Activated CD8-positive, alpha-beta memory T cell treated with anti-CD3 and anti-CD28 coated beads, Interleukin-2, amount 10 ng/mL, durations not matched to agents 7 days and 5 days (primary cell): ENCODE measurements at places on chromosomes 4 and X.

- no peak for DNase-seq
Observed at GRCh38 chr4:93346840-93347239, 481.7 kb upstream of the ATOH1 start.

DNA sequence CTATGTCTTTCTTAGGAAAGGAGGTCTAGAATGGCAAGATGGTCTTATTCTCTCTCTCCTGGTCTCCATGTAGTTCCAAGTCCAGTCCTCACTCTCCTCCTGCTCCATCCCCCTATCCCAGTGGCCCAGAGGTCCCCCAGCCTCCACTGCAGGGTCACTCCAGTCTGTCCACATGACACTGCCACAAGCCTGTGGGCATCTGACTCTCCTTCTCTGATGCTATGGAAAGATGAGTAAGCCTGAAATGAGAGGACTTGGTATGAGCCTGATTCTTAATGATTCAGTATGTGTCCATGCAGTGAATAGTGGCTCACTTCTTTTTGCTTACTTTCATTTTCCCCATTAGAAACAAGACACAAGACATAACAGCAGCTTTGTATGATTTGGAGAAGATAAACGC lies 516.8 kb upstream of the ADGRL3 start:
- DNase-seq = no peak

- DNase-seq = no peak
Observed at GRCh38 chr4:87580057-87580456, 28.3 kb upstream of the DSPP start.

DNA sequence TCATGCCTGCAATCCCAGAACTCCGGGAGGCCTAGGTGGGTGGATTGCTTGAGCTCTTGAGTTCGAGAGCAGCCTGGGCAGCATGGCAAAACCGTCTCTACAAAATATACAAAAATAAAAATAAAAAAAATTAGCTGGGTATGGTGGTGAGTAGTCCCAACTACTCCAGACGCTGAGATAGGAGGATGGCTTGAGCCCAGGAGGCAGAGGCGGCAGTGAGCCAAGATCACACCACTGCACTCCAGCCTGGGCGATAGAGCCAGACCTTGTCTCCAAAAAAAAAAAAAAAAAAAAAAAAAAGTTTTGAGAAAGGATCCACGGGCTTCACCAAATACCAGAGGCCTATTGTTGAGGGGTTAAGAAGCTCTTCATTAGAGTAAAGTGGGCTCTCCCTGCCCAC lies 8.0 kb downstream of the SUPT20HL2 start:
- DNase-seq = no peak

- DNase-seq = no peak
Observed at GRCh38 chr4:176833400-176834175, 40.9 kb upstream of the VEGFC start.

DNA sequence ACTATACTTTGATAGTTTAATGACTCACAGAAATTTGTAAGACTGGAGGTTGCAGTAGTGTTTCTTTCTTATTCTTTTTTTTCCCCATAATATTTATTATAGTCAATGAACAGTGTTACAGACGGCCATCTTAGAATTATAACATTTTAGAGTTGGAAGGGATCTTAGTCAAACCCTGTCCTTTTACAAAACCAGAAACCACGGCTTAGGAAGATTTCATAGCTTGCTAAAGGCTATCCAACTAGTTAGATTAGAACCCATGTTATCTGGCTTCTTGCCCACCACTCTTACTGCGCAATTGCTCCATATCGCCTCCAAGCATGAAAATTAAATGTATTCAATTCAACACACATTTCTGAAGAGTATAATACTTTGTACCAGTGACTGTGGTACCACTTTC lies 1.1 kb downstream of the XIAP start:
- no peak for DNase-seq

DNA sequence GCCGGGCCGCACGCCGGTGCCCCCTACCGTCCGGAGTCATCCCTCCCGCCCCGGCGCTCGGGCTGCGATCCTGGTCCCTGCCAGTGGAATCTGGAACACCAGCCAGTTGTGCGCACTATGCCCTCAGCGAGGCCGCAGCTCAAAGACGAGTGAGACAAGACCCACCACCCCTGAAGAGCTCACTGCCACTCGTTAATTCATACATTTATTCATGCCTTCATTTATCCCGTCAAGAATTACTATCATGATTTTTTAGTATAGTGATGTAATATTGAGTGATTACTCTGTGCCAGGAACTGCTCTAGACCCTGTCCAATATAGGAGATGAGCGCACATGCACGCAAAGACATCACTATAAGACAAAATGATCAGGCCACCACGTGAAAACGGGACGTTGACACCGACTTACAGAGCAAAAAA lies 247 bp upstream of the PPA2 start:
- no peak for DNase-seq

DNA sequence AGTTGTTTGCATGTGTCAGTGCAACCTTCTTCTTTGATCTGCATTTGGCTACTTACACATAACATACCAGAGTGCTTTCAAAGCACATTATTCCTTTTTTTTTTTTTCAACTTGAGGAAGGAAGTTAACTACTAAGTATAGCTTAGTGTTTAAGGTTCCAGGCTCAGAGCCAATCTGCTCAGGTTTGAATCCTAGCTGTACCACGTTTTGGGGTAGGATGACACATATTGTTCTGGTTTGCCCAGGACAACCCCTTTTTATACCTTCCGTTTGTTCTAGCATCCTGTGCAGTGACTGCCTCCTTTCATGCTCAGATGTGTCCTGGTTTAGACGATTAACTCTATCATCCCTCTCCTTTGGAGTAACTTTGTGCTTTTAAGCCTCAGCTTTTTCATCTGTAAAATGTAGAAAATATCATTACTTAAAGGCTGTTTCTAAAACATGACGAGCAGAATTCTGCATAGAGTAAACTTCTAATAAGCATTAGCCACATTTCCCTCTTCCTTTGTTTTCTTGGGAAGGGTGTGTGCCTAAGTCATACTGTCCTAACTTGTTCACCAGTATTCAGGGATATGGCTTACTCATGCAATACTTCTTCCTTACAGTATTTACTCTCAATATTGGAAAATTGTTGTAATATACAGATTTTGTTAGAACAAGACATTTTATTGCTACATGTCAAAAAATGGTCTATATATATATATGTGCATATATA lies 281.3 kb downstream of the C4orf33 start:
- DNase-seq = no peak

DNA sequence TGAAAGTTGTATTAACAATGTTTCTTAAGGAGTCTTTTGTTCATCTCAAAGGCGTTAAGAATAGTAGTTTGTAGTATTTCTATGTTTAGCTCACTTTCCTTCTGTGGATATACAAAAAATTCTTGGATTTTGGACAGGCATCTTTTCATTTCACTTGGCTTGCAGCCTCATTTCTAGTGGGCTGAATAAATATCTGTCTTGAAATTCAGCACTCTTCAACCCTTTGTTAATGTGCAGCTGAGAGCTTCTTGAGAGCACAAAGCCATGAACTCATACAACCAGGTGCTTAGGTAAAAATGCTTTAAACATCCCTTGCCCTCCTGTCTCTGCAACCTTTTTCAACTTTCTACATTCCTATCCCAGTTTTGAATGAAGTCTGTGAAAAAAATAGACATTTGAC lies 1003.2 kb downstream of the C4orf33 start:
- no peak for DNase-seq

DNA sequence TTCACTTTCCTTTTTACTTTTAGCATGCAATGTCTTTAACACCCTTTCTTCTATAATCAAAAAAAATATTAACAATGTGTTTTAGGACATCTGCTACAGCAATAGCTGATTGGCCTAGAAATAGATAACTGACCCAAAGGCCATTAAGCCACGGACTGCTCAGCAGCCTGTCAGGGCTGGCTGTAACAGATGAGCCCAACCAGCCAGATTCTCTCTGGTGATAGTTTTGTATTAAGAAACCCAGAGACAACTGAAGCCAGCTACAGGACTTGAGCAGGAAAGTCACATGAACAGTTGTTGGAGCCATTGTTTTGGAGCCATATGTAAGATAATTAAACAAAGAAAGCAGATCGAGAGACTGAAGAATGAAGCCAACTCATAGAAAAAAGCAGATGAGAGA lies 80.3 kb downstream of the DDIT4L start:
- no peak for DNase-seq

DNA sequence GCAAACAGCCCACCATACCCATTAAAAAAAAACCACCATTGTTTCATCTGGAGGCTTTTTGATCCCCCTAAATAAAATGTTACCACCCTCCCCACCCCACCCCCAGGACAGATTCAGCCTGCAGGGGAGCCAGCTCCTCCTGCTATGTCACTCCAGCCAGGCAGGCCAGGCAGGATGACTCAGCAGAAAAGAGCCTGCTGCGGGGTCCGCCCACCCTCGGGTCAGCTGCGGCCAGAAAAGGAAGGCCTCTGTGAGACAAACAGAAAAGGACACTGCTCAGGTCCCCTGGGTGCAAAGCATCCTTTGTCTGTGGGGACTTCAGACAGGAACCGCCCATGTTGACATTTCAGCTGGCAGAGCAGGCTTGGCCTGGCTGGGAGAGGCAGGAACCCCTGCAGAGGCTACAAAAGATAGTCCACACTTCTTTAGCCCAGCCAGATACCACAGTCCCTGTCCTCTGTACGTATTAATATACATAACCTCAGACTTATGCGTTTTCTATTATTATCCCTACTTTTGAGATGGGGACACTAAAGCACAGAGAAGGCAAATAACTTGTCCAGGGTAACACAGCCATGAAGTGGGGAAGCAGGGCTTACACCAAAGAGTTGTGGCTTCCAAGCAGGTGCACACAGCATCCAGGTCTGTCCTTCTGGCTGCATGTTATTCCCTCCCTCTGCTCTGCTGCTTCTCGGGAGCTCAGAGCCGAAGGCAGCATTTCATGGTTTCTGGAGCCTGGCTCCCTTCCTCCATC lies 147.7 kb downstream of the CPEB2 start:
- DNase-seq = peak; percentile 41

- DNase-seq = no peak
Observed at GRCh38 chr4:169955521-169955920, 70.7 kb downstream of the MFAP3L start.

DNA sequence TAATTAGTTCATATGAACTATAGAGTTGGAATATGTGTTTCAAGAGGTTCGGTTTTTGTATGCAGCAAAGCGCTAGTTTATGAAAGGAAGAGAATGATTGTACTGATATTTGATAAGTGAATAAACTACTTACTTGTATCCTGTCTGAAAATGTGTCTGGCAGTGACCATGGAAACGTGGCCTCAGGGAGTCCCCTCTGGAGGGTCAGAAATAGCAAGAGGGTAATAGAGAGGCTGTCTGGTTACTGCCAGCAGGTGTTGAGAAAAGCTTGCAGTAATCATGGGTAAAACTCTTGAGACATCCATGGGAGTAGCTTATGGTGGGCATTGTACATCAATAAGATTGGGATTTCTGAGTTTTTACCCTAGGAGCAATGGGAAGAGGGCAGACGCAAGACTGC lies 77.1 kb downstream of the DCLK2 start:
- DNase-seq = no peak

- DNase-seq = no peak
Observed at GRCh38 chrX:29071525-29072320, 484.5 kb downstream of the IL1RAPL1 start.

- no peak for DNase-seq
Observed at GRCh38 chrX:10048076-10048475, 80.9 kb downstream of the CLDN34 start.

DNA sequence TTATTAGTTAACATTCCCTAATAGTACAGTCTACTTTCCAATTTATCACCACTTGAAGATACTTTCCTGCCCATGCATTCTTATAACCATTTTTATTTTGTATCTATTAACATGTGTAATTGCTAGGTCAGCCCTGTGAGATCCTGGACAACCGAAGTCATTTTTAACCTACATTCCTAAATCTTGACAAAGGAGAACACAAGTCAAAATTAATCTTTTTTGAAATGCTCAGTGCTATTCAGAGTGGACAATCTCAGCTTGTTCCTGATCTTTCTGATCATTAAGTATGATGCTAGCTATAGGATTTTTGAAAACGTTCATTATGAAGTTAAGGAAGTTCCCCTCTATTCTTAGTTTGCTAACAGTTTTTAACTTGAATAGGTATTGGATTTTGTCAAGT lies 37.5 kb downstream of the ANXA10 start:
- DNase-seq = no peak

GRCh38 chr4:176874721-176875445 lies 82.2 kb upstream of the VEGFC start:
- no peak for DNase-seq

GRCh38 chr4:89259301-89260028 lies 48.1 kb downstream of the GPRIN3 start:
- DNase-seq = no peak

DNA sequence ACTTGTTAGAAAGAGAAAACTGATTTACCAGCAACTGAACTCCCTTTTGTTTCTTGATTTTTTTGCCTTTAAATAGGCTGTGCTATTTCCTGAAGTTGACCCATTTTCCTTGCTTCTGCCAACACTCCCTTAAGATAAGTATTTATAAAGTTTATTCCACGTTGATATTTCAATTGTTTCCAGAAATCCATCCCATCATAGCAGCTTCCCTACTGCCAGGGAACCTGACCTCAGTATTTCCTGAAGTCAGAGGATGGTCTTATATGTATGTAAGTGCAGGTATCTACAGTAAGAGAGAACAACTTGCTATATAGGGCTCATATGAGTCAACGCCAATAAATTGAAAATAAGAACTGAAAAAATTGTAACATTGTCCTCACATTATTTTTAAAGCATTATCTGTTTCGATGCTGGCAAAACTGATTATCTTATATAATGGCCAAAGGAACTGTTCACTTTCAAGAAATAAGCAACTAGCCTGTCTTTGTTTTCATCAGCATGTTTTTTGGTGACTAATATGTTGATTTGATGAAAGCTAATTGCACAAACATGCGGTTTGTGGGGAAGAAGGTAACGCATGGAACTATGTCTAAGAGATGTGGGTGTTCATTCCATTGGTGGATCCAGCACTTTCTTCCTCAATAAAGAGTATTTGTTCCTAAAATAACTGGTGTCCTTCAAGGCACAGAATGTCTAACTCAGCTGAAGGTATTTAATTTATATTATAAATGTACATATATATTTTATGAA lies 4.7 kb downstream of the LIMCH1 start:
- no peak for DNase-seq
